ENCODE measurements at places on chromosomes 12 and 14.

- no peak for DNase-seq
Observed at GRCh38 chr14:89327771-89328212, 89.2 kb downstream of the FOXN3 start.

DNA sequence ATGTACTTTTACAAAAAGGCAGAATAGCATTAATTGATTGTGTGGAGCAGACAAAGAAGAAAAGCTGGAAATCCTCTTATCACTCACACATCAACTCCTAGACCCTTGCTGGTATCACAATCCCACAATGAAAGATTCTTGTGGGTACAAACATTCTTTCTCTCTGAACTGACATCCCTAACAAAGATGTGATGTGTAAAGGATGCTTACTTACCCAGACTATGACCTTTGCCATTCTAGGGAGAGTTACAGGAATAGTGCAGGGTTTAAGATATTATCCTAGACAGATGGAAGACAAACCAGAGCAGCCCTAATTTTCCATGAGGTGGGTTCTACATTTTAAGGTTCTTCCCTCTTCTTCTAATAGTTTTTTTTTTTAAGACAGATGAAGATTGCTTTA, 60.4 kb upstream of the SLC6A15 start:
- DNase-seq = no peak

GRCh38 chr14:76672123-76672522, 89.1 kb upstream of the VASH1 start:
- no peak for DNase-seq

- DNase-seq = no peak
Observed at GRCh38 chr12:50839042-50839441, 3.7 kb upstream of the TMPRSS12 start.

- no peak for DNase-seq
Observed at GRCh38 chr12:121916719-121917118, 1.7 kb upstream of the CFAP251 start.

GRCh38 chr14:49581209-49582112, 4.7 kb downstream of the RPS29 start:
- DNase-seq = no peak

- DNase-seq = peak; percentile 45
Observed at GRCh38 chr12:49838973-49839633, 3.8 kb downstream of the BCDIN3D start.

DNA sequence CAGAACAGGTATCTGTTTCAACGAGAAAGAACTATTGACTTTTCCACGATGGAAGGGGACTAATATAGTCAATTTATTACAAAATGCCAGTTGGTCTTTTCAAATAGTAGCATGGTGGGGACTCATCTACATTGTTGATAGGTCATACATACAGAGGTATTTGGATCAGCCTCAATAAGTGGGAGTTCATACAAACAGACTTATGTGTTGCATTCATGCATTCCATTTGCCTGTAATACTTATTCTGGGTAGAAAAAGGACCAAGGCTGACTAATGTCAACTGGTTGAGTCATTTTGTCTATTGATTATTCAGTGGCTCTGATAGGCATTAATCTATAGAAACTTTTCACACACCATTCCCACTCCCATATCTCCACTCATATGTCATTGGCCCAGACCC, 41.5 kb upstream of the GLIPR1 start:
- no peak for DNase-seq

Measured in central memory CD4-positive, alpha-beta T cell (primary cell).